Umbilical cord (tissue), 2 donors: ENCODE measurements at places on chromosomes 16 and 17. TPM values are rescaled to one million over a fixed set of nuclear protein-coding genes. Genes with fewer than 3 reads are reported as not detected.

DNA sequence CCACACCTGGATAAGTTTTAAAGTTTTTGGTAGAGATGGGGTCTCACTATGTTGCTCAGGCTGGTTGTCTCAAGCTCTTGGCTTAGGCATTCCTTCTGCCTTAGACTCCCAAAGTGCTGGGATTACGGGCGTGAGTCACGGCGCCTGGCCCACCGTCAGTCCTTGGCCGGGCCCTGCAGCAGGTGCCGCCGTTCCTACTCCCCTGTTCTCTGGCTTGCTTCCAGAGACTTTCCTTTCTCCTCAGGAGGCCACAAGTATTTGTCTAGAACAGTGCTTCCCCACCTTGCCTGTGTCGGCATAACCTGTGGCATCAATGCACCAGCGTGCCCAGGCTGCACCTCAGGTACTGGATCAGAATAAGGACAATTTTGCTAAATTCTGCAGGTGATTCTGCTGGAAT, 3.0 kb upstream of the MGAT5B start:
- no peak for DNase-seq

- peak; percentile 92 for DNase-seq
These were observed 67.3 kb upstream of the PLCG2 start for GRCh38 chr16:81711657-81712319.

DNA sequence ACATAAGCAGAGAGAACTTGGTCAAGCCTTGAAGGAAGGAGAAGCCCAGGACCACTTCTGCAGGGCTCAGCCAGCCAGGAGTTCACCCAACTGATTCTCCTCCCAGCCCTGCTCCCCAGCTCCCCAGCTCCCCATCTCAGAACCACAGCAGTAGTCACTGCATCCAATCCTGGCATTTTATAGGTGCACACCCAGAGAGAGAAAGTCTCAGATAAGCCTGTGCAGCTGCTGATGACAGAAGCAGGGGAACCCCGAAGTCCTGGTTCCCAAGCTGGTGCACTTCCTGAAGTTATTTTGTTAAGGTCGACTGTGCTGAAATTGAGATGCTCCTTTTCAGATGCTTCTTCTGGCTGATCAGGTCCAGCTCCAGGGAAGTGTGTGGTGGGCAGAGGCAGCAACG, 6.6 kb downstream of the RNF112 start:
- DNase-seq: peak; percentile 29

DNA sequence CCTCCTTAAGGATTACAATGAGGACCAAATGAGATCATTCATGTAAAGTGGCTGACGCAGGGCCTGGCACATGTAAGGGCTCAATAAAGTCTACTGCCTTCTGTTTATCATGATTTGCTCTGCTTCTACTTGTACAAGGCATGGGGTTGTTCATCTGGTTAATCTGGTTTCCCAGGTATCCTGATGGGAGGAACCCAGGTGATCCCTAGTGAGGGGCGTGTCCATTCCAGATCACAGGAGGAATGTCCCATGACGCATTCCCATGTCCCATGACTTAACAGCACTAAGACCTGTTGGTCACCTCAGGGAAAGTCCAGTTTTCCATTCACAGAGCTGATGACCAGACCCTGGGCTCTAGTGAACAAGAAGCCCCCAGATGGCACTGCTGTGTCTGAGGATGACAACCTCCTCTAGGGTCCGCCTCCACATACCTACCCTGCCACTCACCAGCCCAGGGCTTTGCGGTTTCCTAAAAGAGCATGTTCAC, 11.5 kb upstream of the TPPP3 start:
- DNase-seq: peak; percentile 75

DNA sequence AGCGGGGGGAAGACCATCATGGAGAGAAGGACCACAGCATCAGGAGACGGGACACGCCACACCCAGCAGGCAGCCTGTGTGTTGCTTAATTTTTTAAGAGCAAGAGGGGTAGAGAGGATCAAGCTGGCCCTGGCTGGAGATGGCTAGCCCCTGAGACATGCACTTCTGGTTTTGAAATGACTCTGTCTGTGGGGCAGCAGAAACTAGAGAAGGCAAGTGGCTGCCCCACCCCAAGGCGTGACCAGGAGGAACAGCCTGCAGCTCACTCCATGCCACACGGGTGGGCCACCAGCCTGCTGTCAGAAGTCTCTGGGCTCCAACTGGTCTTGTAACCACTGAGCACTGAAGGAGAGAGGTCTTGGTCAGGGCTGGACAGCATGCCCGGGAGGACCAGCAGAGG, 75.5 kb downstream of the SOCS1 start:
- no peak for DNase-seq

DNA sequence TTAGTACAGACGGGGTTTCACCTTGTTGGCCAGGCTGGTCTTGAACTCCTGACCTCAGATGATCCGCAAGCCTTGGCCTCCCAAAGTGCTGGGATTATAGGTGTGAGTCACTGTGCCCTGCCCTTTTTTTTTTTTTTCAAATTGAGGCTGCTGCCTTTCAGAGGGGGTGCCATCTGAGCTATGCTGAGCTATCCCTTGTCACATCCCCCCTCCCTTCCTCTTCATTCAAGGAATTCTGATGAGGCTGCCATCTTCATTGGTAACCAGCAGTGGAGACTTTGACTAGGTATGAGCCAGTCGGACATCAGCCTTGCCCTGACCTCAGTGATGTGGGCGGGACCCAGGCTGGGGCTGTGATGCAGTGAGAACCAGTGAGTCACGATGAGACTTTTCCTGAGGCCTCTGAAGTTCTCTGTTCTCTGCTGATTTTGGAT, 24.4 kb upstream of the GPT2 start:
- peak; percentile 57 for DNase-seq

DNA sequence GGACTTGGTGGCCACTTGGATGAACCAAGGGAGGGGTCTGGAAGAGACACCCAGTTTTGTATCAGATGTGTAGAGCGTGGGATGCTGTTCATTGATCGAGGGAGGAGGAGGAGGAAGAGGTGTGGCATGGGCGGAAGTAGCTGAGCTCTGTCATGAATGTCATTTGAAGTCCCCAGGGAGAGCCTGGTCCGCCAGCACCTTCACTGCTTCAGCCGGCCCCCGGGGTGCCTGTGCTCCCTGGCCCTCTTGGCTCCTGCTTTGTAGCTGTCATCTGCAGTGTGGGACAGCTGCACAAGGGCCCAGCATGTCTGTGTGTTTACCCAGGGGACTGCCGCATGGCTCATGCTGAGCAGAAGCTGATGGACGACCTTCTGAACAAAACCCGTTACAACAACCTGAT, 75.4 kb upstream of the RBL2 start:
- DNase-seq: no peak

DNA sequence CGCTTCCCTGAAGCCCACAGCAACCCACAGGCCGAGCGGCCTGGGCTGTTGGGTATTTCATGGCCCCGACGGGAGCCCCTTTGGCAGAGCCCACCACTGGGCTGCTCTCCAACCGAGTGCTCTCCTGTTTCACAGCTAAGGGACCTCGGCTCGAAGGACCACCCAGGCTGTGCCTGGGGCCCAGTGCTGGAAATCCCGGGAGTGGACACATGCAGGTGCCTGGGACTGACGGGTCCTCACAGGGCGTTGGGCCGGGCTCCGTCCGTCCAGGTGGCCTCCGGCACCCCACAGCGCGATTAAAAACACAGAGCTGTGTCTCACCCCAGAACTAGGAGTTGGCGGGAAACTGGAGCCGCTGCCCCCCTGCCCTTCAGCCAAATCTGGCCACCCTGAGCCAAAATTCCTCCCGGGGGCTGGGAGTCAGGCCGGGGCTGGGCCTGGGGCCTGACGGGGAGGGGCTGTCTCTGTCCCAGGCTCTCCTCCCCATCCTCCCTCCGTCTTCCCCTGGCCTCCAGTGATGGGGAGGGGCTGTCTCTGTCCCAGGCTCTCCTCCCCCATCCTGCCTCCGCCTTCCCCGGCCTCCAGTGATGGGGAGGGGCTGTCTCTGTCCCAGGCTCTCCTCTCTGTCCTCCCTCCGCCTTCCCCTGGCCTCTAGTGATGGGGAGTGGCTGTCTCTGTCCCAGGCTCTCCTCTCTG, 14.1 kb downstream of the UTS2R start:
- no peak for DNase-seq

GRCh38 chr16:10756574-10756973, 12.9 kb downstream of the NUBP1 start:
- DNase-seq: no peak

GRCh38 chr16:68070249-68070730, 14.9 kb upstream of the NFATC3 start:
- DNase-seq: no peak

- DNase-seq: no peak
These were observed 71.1 kb downstream of the METRNL start for GRCh38 chr17:83150369-83151055.

DNA sequence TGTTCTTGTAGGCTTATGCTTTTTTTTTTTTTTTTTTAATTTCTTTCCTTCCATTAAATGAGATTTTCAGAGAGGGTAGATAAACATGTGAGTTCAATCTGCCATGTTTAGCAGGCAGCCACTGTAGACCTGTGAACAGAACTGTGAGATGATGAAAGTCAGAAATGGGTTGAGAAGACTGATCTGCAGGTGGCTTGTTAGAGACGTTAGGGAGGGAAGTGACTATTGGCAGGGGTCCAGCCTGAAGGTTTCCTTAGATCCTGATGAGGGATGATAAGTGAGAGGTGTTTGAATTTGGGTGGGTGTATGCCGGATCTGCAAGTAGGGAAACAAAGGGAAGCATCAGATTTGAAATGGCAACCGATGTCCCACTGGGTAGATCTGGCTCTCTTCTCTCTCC, 157.8 kb downstream of the HS3ST3B1 start:
- DNase-seq: no peak

- DNase-seq: no peak
These were observed 103.7 kb downstream of the XYLT1 start for GRCh38 chr16:17367036-17367435.

- DNase-seq: peak; percentile 74
These were observed 476.9 kb upstream of the GOT2 start for GRCh38 chr16:59210955-59211541.

DNA sequence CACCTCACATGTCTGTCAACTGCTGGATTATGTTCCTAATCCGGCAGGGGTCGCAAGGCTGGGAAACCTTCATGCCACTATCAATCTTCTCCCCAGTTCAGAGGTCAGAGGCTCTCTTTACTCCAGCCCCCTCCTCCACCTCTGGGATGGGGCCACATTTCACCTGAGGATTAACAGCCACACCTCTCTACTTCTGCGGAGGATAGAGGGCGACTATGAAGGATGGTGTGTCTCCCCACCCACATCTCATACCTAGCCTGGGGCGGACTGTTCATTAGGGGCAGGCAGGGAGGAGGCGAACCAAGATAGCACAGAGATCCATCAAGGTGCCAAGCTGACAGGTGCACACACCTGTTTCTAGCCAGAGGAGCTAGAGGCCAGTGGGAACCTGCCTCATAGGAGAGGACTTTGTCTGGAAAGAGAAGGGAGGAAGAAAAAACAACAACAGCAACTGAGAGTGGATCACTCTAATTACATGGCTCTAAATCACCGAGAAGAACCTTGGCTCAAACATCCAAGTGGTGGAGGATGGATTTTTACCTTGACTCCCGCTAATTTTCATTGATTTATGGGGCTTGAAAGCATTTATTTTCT, 41.9 kb upstream of the SKAP1 start:
- peak; percentile 43 for DNase-seq

DNA sequence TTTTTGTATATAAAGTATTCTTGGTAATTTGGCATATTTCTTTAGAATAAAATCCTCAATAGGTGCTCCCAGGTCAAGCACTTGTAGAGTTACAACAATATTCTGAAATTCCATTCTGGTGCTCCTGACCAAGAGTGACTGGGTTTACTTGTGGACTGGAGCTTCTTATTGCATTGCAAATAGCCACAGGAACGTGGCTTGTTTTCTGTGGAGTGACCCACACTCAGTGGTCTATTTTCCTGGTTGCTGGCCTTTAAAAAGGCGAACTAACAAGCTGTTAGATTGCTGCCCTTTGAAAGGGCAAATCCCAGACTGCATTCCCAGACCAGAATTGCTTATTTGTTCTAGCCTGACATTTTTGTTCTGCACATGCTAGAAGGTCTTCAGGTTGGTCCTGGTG, 658.8 kb upstream of the GOT2 start:
- DNase-seq: no peak

DNA sequence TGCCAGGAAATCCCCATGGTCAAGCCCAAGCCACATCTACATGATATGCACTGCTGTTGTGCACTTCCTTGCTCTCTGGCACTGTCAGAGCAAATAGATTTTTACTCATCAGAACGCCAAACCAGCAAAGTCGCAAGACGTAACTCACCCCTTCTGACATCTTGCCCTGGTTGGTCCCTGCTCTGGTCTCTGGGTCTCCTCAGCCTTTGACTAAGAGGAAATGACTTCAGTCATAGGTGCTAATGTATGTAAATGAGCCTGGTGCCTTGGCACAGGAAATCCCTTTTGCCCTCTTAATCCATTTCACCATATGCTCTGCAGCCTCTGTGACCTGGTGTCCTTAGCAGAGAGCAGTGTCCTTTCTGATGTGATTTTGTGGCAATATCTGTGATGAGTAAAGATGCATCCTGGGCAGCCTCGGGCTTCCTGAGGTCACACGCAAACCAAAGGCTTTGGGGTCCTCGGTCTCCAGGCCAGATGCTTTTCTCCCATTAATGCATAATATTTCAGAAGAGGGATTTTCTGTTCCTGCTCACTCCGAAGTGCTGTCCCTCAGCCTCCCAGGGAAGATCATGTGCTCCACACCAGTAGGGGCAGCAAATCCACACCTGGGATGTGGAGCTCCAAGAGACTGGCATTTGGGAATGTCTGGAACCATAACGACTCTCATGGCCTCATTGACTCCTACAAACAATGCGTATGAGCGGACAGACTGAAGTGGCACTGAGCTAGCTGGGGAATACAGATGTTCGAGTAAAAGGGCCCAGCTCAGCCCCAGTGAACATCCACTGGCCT, 66.9 kb downstream of the GP2 start:
- DNase-seq: no peak

- no peak for DNase-seq
These were observed 156.6 kb upstream of the MAF start for GRCh38 chr16:79757163-79757562.

DNA sequence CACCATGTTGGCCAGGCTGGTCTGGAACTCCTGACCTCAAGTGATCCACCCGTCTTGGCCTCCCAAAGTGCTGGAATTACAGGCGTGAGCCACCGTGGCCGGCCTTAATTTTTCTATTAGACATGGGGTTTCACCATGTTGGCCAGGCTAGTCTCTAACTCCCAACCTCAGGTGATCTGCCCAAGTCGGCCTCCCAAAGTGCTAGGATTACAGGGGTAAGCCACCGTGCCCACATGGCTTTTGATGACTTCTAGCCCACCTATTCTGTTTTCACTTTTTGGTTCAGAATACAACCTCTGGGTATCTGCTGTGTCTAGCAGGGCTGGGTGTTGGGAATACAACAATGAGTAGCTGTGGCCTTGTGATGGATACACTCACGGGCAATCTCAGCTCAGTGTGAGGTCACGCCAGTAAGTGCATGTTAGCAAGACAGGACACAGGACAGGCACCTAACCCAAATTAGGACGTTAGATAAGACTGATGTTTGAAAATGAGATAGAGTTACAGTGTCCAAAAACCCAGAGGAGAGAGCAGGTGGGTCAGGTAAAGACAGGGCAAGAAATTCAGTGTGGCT, 14.1 kb upstream of the YWHAE start:
- DNase-seq: no peak

GRCh38 chr16:51119556-51119955, 31.5 kb downstream of the SALL1 start:
- DNase-seq: peak; percentile 38

SCGB1C2 gene
- not detected for total RNA-seq

RCVRN gene
- 1.9 TPM for total RNA-seq

SLC5A11 gene
- not detected for total RNA-seq

PLD6 gene
- not detected for total RNA-seq

GLYR1 gene
- total RNA-seq: 28.6 TPM

CPHXL2 gene
- total RNA-seq: not detected

HCRT gene
- not detected for total RNA-seq

CRHR1 gene
- 3.9 TPM for total RNA-seq

SLC7A6OS gene
- 7.9 TPM for total RNA-seq
